ENCODE measurements at places on chromosomes 2 and 18. TPM values are rescaled to one million over a fixed set of nuclear protein-coding genes. Genes with fewer than 3 reads are reported as not detected.
A peak's percentile ranks its signal among the peaks of the same experiment; 100 is the strongest.

- DNase-seq: peak; percentile 38
Observed at GRCh38 chr2:71716697-71717624, 263.6 kb downstream of the DYSF start.

- no peak for DNase-seq
Observed at GRCh38 chr2:156890529-156891148, 366.9 kb upstream of the GALNT5 start.

- no peak for DNase-seq
Observed at GRCh38 chr2:173874003-173874893, 90.9 kb downstream of the SP3 start.

GRCh38 chr2:15918761-15919356 is 21.5 kb upstream of the MYCN start:
- DNase-seq: no peak

DNA sequence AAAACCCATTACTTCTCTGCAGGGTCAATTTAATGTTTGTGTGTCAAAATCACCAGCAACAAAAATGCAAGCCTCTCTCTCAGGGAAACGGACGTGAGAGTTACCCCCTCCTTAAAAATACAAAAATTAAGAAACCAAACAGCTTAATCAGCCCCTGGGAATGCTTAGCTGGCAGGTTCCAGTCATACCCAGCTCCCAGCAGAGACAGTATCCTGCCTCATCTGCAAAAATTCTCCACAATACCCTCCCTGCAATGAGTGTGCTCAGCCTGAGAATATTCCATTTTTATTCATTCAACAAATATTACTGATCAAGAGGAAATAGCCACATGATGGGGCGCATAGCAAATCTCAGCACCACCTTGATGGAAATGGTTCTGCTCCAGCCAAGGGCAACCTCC is 36.3 kb downstream of the ST8SIA5 start:
- DNase-seq: no peak

DNA sequence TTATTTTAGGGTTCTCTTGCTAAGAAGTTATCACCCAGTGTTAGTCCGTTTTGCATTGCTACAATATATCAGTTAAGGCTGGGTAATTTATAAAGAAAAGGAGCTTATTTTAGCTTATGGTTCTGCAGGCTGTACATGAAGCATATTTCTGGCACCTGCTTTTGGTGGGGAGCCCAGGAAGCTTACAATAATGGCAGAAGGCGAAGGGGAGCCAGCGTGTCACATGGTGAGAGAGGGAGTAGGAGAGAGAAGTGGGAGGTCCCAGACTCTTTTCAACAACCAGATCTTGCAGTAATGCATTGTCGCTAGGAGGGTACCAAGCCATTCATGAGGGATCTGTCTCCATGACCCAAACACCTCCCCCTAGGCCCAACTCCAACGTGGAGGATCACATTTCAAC is 688.8 kb upstream of the PIK3C3 start:
- no peak for DNase-seq

DNA sequence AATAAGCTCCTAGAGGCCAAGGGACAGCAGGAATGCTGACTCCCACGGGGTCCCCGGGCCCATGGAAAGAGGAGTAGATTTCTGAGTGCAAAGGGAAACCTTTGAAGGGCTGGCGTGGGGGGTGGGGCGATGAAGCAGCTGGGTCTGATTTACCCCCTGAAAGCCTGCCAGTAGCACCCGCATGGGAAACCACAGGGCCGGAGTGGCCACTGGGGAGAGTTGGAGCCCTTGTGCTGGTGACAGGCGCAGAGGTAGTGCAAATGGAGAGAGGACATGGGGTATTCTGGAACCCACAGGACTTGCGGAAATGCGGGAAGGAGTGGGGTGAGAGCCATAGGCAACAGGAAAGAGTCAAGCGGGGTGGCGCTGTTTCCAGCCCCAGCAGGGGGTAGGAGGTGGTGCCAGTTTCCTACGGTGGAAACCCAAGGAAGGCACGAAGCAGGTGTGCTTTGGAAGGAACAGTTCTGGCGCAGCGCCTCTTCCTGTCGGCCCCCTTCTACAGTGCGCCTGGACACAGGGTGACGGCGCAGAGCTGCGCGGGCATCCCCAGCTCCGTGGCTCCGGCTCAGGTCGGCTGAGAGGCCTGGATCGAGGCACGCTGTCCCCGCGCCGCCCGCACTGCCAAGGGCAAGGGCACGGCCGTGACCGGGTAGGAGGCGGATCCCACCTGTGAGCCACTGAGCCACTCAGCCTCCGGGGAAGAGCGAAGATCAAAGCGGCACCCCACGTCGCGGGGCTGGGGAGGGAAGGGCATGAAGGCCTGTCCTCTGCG is 149.0 kb upstream of the GLI2 start:
- no peak for DNase-seq

GRCh38 chr2:4219571-4219970 is 516.2 kb downstream of the DCDC2C start:
- DNase-seq: no peak

- no peak for DNase-seq
Observed at GRCh38 chr18:6775237-6775636, 45.7 kb downstream of the ARHGAP28 start.

- no peak for DNase-seq
Observed at GRCh38 chr18:57804557-57804956, 1.4 kb upstream of the ATP8B1 start.

GRCh38 chr18:6722690-6723089 is 6.8 kb upstream of the ARHGAP28 start:
- no peak for DNase-seq

GRCh38 chr2:179595284-179595683 is 266.1 kb downstream of the ZNF385B start:
- DNase-seq: no peak

DNA sequence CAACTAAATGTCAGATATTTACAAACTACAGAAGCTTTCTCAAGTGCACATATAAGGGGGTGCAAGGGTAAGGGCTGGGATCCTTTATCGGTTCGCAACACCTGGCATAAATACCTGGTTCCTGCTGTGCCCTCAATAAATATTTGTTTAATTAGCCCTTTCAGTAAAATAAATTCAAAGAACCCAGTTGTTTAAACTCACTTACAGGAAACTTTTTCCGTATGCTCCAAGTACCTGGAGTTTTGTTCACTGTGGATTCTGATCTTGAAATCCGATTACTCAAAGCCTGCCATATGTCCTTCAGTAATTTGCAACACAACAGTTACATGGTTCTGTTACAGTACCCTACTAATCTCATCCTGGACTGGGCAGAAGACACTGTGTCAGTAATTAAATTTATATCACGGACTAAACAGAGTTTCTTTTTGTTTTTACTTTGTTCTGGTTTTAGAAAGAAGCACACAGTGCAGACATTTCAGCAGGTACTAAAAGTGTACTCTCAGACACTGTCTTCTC is 36.9 kb downstream of the TBC1D8 start:
- no peak for DNase-seq

- no peak for DNase-seq
Observed at GRCh38 chr18:63527251-63527650, 14.9 kb upstream of the SERPINB12 start.

GRCh38 chr18:61854578-61855448 is 38.0 kb downstream of the RNF152 start:
- no peak for DNase-seq

DNA sequence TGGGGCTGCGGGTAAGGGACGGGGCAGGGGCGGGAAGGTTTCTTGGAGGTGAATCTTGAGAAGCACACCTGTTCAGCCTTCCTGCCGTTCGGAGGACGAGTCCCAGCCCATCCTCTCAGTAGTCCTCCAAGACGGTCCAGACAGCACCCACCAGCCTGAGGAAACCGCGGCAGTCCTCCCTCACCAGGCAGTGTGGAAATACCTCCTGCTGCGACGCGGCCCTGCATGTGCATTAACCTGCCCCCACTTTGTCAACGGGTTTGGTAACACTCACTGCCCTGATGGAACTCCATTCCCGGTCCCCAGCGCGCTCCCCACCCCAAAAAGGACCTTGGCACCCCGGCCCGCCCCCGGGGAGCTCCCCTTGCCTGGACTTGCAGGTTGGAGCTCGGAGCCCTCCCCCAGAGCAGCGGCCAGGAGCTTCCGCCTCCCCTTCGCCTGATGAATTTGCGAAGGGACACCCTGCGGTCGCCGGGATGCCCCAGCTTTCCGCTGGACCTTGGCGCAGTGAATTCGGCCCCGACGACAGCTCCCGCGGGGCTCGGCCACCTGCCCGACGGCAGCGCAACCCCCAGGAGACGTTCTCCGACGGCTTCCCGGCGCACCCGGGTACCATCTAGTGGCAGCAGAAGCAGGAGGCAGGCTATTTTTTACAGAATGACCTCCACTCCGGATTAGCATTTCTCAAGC is 31.5 kb downstream of the ACVR1C start:
- no peak for DNase-seq

GRCh38 chr2:27721335-27721734 is 50.2 kb upstream of the MRPL33 start:
- DNase-seq: no peak

- DNase-seq: no peak
Observed at GRCh38 chr18:7608174-7608550, 41.0 kb downstream of the PTPRM start.

- DNase-seq: peak; percentile 56
Observed at GRCh38 chr2:203582468-203582867, 47.4 kb upstream of the RAPH1 start.

DNA sequence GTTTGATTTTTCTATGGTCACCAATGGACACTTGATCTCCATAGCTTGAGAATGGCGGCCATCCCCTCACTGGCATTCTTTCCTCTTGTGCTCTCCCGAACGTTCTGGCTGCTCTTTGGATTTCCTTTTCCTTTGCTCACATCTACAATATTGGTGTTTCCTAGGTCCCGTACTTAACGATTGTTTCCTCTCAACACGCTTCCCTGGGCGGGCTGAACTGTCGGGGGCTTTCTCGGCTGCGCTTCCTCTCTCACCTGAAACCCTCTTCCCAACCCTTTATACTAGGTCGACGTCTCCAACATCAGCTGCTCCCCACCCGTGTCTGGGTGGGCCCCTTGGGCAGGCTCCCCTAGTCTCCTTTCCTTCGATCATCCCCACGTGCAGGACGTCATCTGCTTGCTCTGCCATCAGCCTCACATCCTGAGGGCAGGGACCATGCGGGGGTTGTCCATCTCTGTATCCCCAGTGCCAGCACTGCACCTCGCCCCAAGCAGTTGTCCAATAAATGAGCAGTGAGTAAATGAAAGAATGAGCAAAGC is 634 bp upstream of the DIS3L2 start:
- DNase-seq: no peak

GRCh38 chr18:29071869-29072268 is 894.9 kb upstream of the CDH2 start:
- no peak for DNase-seq

DNA sequence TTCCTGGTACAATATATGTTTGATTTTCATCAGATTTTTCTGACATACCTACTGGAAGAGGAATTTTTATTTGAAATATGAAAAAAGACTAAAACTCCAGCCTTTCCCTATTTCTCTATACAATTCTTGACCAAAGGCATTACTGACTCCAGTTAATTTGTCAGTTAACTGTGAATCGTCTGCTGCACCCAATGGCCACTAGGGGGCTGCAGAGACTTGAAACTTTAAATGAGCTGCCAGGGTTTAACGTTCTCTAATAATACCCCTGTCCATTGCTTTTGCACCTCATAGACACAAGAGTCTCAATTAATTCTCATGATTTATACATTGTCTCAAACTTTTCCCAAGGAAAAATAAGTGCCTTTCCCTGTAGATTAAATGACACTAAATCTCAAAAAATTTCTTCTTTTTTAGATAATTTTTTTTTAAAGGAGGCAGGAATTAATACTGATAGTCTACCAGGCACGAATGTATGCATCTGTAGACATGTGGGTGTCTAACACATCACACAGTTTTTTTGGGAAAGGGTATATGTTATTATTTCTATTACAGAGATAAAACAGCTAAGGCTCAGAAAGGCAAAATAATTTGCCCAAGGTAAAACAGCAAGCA is 1.8 kb upstream of the ALK start:
- DNase-seq: peak; percentile 46

DNA sequence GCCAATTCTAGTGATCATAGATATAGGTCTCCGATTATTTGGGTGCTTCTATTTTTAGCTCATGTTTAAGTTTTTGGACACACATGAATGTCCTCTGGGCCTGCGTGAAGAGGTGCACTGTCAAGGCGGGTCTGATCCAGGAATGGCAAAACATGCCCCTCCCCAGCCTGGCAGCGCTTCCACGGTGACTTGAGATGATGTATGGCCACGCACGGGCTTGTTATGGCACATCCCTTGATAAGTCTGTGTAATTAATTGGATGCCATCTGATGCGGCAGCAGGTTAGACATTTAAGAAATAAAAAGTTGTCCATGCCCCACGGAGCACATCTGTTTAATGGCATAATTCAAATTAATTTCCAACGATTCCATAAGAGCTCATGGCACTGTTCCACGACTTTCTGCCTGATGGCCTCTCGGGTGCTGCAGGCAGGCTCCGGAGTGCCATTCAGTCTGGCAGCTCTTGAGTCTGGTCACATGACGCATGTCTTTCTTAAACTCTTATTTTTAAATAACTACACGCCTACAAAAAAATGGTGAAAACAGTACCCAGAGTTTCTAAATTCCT is 151.4 kb downstream of the ACKR3 start:
- DNase-seq: no peak

- DNase-seq: no peak
Observed at GRCh38 chr2:204362581-204362980, 182.7 kb upstream of the PARD3B start.

Gene SIGLEC15
- total RNA-seq: not detected

Gene HIBCH
- total RNA-seq: 47.2 TPM

Gene ACADL
- total RNA-seq: 0.12 TPM

Gene MERTK
- total RNA-seq: 3.9 TPM

Gene DSG3
- total RNA-seq: 0.07 TPM

Gene AQP12B
- 9.6 TPM for total RNA-seq

Gene CYS1
- 0.52 TPM for total RNA-seq

Gene FIGN
- total RNA-seq: 0.58 TPM

Gene ABCB11
- 1.1 TPM for total RNA-seq

Gene MFSD2B
- not detected for total RNA-seq

Gene REG3G
- total RNA-seq: not detected

Gene MRO
- total RNA-seq: 0.05 TPM

Gene HPCAL1
- 64.5 TPM for total RNA-seq

Gene CD207
- total RNA-seq: not detected

Gene POTEI
- total RNA-seq: 0.10 TPM

All from colonic mucosa (tissue), 4 donors.